ENCODE measurements at places on chromosomes 2 and 18.

- DNase-seq, result no peak
Observed at GRCh38 chr18:23875966-23876895, 138.3 kb upstream of the TTC39C start.

DNA sequence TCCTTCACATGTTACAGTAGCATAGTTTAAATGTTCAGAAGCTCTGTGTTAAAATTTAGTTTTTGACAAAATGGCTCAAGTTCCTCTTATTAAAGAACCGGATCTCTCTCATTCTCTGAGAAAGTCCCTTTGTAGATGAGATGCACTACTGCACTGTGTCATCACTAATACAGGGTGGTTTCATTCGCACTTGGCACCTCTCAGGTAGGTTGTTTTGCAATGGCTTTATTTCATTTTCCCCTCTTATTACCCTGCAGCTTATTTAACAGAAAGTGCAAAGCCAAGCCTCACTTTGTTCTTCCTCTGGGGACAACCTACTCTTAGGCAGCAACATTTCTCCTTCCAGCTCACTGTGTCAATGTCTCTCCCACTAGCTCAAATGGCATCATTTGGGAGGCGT, 185.1 kb downstream of the DLGAP1 start:
- no peak for DNase-seq

- no peak for DNase-seq
Observed at GRCh38 chr2:55138014-55138881, 88.0 kb upstream of the RTN4 start.

DNA sequence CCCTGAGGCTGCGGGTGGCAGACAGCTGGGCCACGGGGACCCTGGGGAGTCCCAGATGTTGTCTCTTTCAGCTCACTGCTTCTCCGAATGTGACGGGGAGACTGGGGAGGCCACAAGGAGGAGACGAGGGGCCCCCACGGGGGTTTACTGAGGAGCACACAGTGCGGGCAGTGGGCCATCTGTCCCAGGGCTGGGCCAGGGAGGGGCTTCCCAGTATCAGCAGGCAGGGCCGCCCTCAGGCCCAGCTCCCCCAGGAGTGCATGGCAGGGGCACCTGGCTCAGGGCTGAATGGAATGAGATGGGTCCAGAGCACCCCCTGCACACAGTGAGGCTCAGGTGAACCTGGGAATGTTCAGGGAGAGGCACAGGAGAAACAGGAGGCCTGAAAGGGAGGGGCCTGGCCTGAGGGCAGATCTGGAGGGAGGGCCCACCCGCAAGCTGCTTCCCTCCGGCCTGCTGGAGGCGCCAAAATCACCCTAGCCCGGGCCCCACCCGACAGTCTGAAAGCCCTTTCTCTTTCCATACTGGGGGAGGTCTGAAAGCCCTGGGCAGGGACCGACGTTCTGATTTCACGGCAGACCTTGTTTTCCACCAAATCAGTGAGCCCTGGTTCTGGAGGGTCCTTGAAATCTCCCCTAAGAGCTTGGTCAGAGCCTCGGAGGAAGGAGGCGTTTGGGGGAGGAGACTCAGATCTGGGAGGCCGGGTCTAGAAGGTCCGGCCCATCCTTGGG, 35.5 kb upstream of the PTMA start:
- DNase-seq, result no peak

DNA sequence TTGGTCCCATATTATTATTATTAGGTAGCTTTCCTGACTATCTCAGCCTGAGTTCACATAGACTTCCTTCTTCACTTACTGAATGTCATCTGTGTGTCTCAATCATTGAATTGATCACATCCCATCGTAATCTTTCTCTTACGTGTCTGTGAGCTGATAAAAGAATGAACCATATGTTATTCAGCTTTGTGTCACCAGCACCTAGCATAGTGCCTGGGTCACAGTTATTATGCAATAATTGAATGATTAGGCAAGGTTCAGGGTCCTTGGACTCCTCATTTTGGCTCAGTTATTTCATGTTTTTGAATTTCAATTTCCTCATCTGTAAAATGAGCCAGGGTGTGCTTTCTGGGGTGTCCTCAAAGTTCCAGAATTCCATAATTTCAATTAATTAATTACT, 107.2 kb downstream of the ZEB2 start:
- DNase-seq, result no peak

DNA sequence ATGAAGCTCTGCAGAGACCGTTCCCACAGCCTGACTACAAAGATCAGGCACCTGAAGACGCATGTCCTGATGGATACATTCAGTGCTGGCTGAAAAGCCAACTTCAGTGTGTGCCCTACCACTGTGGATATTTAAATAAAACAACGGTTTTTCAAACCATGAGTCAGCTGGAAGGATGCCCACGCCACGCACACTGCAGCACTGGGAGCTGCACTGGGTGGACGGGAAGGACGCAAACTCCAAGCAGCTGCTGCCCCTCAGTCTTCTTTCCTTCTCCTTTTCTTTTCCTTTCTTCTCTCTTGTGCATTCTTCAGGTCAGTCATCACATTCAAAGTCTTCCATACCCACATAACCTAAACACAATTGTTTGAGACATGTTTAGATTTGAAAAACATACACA, 7.9 kb downstream of the TMEM18 start:
- no peak for DNase-seq

DNA sequence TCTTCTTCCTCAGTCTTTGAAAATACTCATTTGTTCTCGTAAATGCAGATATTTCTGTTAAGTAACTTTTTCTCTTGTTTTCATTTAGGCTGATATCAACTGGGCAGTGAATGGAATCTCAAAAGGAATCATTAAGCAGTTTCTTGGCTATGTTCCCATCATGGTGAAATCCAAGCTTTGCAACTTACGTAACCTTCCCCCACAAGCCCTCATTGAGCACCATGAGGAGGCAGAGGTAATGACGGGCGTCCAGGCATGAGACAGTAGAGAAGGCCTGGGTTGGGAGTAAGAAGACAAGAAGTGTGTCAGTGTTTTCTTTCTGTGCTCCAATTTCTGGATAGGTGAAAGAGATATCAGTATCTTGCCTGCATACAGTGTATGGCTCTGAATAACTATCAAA, 5.1 kb downstream of the POLR1B start:
- no peak for DNase-seq

DNA sequence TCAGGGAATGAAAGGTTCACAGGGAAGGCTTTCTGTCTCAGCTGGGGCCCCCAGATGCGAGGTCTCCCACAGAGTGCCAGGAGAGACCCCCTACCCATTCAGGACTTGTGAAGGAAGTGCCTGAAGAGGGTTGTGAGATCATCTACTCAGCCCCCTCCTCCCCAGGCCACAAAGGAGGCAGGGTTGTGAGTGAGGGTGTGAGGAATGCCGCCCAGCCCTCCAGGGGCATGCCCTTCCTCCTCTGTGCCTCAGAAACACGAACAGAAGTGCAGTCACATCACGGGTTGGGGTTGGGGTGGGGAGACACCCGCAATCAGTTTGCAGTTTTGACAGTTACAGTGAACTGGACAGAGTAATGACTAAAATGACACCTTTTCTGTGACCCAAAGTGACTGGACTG, 5.0 kb downstream of the MAL start:
- no peak for DNase-seq

DNA sequence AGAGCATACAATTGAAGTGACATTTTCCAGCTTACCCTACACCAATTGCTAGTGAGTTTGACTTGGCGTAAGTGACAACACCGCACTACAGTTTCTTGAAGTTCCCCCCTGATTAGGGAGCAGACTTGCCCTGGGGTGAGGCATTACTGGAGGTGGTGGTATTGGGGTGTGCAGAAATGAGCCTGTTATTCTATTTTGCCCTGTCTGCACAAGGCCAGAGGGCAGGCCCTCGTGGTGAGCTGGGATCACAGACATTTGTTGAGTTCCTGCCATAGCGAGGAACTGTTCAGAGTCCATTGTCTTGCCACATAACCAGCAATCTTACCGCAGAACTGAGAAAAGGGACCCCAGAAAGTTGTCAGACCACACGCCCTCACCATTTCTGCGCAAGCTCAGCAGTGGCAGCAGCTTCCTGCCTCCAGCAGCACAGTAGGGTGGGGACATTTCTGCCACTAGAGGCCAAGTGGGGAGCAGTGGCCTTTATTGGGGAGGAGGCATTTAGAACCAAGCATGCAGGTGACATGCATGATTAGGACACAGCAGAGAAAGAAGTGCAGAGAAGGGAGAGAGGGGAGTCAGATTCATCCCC, 103.6 kb upstream of the BCL2L11 start:
- DNase-seq, result no peak

GRCh38 chr2:86454238-86454637, 13.1 kb downstream of the KDM3A start:
- no peak for DNase-seq

DNA sequence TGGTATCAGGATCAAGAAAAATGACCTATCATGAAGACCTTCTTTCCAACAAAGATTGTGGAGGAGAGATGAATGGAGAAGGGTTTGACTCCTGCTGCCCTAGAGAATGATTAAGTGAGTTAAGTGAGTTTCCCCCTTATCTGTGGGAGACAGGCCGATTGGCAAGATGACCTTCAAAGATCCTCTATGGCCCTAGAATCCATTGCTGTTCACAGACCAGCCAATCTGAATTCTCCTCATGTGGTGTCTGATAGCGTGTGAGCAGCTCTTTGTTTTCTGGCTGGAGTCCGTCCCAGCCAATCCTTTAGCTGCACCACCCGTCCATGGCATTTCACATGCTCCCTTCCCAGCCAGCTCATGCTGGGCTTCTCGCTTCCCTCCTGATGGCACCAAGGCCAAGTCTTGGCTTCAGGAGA, 79.4 kb downstream of the MARCHF4 start:
- DNase-seq, result no peak

DNA sequence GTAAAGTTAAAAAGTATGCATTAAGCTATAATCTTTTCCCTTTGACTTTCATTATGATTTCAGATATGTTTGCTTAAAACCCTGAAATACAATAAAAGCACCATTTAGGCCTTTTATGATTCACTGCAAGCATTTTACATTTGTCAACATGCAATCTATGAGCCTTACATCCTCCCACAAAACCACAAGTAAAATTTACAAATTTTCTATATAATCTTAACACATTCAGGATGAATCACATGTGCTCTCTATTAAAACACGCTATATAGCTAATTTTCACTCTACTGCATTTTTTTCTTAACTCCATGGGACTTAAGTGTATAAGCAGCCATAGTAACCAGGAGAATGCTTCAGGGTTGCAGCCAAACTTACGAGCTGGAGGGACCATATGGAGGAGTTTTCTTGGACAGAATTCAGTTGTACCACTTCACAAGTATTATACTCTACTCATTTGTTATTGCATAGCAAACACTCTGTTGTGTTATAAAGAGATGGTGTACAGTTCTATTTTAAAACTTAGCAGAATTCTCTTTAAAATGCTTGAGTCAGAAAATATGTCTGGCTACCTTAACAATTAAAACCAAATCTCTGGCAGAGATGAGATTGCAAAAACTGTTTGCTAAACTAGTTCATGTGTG, 293.2 kb downstream of the ALK start:
- DNase-seq, result no peak

DNA sequence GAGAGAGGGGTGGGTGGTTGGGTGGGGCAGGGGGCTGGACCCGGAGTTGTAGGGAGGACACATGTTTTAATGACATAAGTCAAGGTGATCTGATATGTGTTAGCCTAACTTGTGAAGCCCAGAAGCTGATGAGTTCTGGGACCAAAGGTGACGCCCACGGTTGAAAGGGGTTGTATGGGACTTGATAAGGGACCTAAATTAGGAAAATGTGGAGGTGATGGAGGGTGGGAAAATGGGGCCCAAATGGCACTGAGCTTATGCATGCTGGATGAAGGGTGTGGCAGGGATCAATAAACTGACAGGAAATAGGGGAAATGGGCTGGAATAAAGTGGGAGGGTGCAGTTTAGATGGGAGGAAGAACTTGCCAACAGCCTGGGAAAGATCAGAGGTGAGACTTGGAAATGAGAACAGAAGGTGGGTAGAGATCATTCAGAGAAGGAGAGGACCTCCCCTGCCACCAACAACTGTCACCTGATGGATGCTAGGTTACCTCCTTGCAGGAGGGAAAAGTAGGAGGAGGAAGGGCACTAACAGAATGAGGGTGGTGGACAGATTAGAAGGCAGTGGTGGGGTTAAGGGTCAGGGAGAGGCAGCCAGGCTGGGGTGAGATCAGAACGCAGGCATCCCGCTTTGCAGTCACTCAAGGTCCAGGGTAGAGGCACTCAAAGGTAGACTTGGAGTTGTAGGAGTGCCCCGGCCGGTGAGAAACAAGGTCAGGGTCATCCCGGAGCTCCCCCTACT, 15.3 kb downstream of the WNT10A start:
- DNase-seq, result no peak

GRCh38 chr2:161414042-161415033, 1.8 kb upstream of the TBR1 start:
- DNase-seq, result no peak

DNA sequence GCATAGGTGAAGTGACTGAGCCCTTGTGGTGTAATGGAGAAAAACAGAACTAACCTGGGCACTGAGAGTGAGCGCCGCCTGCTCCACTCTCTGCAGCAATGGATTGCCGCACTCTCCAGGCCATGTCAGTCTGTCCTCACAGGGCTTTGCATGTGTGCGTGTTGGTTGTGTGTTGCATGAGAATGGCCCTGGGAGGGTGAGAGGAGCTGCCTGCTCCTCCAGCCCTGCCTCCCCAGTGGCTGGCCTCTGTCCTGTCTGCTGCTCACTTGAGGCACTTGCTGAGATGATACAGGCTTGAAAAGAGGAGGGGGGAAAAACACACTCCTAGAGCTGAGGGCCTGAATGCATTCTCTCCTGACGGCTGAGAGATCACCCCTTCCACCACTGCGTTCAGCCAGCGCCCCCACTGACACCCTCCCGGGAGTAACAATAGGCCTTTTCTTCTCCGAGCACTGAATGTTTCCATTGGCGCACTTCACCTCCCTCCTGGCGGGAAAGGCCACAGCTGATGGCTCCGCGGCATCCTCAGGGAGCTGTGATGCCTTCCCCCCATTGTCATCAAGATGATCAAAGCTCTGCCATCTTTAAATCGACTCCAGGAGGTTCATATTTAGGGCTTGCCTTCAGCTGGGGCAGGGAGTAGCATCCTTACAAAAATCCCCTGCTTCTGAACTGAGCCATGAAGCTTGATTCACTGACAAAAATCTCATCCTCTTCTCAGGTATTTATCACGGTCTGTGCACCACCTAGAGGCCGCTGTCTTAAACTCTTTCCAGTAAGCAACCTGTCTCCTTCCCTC, 49.9 kb upstream of the DAPL1 start:
- DNase-seq, result no peak

- no peak for DNase-seq
Observed at GRCh38 chr2:20366672-20367116, 16.1 kb upstream of the PUM2 start.

- DNase-seq, result no peak
Observed at GRCh38 chr18:46070815-46071652, 1.0 kb downstream of the PSTPIP2 start.

- DNase-seq, result no peak
Observed at GRCh38 chr2:64203131-64203857, 59.1 kb upstream of the PELI1 start.

DNA sequence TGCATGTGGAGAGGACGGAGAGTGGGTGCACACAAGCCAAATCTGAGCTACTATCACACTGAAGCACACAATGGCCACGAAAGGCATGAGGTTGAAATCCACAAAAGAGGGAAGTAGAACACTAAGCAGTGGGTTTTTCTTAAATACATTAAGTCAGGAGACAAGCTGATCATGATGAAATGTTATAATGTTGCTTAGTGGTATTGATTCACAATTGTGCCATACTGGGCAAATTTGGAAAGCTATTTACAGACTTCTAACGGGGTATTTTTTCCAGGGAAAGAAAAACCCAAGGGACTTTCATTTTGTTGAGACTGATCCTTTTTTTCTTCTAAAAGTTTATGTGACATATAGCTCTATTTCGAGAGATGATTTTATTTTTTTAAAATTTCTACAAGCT, 100.8 kb upstream of the CNGA3 start:
- DNase-seq, result no peak
